ENCODE measurements at places on chromosomes 12 and 14.

DNA sequence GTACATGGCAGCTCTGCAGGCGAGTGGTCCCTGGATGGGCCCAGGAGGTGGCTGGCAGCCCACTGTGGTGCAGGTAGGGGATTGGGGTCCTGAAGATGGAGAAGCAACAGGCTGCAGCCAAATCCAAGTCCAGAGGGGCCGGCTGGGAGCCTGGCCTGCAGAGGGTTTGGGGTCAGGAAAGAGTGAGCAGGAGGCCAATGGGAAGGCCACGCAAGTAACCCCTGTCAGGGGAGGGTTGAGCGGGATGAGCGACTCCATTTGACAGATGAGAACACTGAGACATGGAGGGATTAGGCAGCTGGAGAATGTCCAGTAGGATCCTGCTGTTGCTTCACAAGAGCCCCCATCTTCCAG is 136.0 kb downstream of the BCL11B start:
- no peak for DNase-seq

DNA sequence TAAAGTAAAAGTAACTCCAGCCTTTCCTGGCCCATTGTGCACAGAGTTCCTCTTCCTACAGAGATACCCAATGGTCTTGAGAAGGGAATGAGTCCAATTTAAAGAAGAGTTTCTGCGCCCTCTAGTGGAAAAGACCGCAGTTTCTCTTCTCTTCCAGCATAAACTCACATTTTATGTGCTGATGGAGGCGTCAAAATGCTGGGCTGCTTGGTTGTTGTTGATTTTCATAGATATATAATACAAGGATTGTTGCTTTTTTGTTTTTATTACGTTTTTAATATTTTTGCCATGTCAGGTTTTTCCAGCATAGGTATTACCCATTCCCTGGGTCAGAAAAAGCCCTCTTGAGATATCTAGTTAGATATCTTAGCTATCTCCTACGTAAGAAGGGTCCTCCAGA is 356.9 kb upstream of the STXBP6 start:
- peak; percentile 40 for DNase-seq

DNA sequence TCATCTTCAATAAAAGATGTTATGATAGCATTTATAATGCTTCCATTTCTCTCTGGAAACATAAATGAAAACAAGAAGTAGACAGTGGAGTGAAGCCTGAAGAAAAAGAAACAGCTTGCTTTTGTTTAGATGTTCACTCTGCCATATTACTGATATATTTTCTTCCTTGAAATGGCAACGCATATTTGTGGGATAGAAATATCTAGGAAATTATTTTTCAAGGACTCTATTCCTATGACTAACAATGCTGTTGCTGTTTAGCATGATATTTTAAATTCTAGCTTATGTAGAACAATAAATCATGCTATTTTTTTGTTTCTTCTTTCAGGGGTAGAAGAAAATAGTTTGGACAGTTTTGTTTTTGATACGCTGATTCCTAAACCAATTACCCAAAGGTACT is 359.0 kb downstream of the NAV3 start:
- DNase-seq: no peak

GRCh38 chr12:96134200-96134599 is 60.0 kb upstream of the ELK3 start:
- peak; percentile 99 for DNase-seq

- no peak for DNase-seq
Measured at GRCh38 chr12:82366197-82366596, 7.9 kb downstream of the METTL25 start.

DNA sequence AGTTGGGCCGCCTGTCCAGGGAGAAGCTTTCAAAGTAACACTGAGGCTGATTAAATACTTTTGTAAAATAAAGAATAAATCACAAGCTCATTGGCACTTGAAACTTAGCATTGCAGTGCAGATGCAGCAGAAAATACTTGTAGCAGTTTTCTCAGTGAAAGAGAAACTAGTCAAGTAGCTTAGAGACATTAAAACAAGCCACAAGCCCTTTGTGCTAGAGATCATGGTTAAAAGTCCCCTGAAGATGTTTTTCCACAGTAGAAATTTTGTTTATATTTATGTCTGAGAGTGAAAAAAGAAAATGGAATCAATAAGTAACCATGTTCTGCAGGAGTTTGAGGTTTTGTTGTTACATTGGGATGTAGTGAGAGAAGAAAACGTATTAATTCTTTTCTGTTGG is 5.9 kb downstream of the PSEN1 start:
- no peak for DNase-seq

DNA sequence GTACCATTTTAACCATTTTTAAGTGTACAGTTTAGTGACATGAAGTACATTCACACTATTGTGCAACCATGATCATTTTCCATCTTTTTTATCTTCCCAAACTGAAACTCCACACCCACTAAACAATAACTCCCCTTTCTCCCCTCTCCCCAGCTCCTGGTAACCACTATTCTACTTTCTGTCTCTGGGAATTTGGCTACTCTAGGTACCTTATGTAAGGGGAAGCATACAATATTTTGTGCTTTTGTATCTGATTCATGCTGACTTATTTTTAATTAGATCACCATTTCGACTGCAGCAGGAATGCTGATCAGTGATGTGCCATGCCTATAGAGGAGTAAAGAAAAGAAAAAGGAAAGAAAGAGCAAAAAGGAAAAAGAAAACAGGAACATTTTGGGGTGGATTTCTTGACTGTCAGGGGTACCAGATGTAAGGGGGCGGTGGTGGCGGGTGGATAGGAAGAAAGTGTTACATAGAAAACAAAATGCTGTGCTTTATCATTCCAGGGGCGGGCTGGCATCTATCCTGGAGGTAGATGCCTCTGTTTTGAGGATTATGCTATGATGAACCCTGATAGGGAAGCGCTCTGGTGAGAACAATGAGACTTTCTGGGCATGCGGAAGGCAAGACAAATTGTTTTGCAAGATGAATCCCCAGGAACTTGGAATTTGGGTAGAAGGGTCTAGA is 45.2 kb upstream of the CTDSP2 start:
- DNase-seq: no peak

DNA sequence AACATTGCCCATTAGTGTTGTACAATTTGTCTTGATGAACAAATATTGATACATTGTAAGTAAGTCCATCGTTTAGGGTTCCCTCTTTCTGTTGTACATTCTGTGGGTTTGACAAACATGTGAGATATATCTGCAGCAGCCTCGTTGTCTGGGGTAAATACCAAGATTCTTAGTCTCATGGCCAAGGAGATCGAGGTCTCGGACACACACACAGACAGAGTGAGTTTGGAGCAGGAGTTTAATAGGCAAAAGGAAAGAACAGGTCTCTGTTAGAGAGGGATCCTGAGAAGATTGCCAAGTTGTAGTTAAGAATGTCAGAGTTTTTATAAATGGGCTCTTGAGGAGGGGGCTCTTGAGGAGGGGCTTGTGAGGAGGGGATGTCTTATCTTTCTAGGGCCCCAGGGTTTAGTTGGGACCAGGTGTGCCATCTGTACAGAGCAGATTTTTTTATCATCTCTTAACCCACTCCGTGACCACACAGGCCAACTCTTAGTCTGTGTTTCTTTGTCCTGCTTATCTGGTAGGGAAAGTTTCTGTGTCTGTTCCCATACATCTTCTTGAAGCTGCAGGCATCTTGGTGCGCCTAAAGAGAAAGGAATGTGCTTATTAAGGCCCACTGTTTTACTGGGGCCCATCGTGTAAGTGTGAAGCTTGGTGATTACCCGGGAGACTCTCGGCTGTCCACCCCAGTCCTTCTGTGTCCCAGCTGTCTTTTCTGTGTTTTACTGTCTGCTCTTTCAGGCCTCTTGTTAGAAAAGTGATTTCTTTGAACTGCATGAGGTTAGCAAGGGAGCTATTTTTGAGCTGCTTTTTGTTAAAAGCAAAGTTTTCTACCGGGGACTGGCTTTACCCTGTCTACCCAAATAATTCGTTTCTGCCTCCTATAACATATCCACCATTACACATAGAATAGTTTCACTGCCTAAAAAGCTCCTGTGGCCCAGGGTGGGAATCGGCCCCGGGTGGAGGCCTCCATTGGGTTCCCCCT is 22.4 kb upstream of the CLEC2D start:
- peak; percentile 41 for DNase-seq

GRCh38 chr12:124636138-124636978 is 68.9 kb upstream of the NCOR2 start:
- DNase-seq: peak; percentile 91

GRCh38 chr12:5684989-5685388 is 253.1 kb downstream of the NTF3 start:
- DNase-seq: no peak

GRCh38 chr14:37013078-37013477 is 159.3 kb downstream of the SLC25A21 start:
- no peak for DNase-seq

GRCh38 chr12:82097877-82098276 is 260.3 kb downstream of the CCDC59 start:
- DNase-seq: no peak
